Renal cortex interstitium (tissue), 15 donors: ENCODE measurements at places on chromosomes 16 and 17. TPM values are rescaled to one million over a fixed set of nuclear protein-coding genes. Genes with fewer than 3 reads are reported as not detected.

Gene CMTM2
- 0.39 TPM for polyA plus RNA-seq

Gene VWA3A
- polyA plus RNA-seq: 4.7 TPM

Gene CCDC43
- polyA plus RNA-seq: 37.8 TPM

Gene RGS9
- polyA plus RNA-seq: 14.1 TPM

Gene GJC1
- 29.1 TPM for polyA plus RNA-seq

Gene MT1H
- 4.5 TPM for polyA plus RNA-seq

Gene TP53TG3
- polyA plus RNA-seq: not detected

Gene TNFRSF13B
- not detected for polyA plus RNA-seq

Gene COL1A1
- 412 TPM for polyA plus RNA-seq

Gene GCGR
- polyA plus RNA-seq: 7.1 TPM

Gene SMIM22
- polyA plus RNA-seq: 9.0 TPM

Gene TNRC6C
- polyA plus RNA-seq: 14.0 TPM

Gene SCGB1C2
- polyA plus RNA-seq: not detected

Gene HBA2
- polyA plus RNA-seq: 1,661 TPM

Gene CCL16
- polyA plus RNA-seq: 0.20 TPM

Gene TEKT1
- 1.4 TPM for polyA plus RNA-seq

Gene CES1
- 3.7 TPM for polyA plus RNA-seq

Gene ATP2A3
- polyA plus RNA-seq: 5.2 TPM

Gene ANKFY1
- 54.7 TPM for polyA plus RNA-seq

Gene KRTAP2-3
- not detected for polyA plus RNA-seq

Gene RND2
- 4.0 TPM for polyA plus RNA-seq

Gene CTRB1
- not detected for polyA plus RNA-seq

Gene CRAMP1
- polyA plus RNA-seq: 21.2 TPM

Gene WWP2
- polyA plus RNA-seq: 55.1 TPM

Gene SLC12A3
- 49.8 TPM for polyA plus RNA-seq

Gene IRX5
- 6.0 TPM for polyA plus RNA-seq

Gene TERB1
- 0.20 TPM for polyA plus RNA-seq

Gene SPIRE2
- polyA plus RNA-seq: 12.2 TPM

Gene NLRC3
- polyA plus RNA-seq: 2.1 TPM

Gene SLC6A2
- 0.08 TPM for polyA plus RNA-seq

Gene CSH2
- polyA plus RNA-seq: 0.33 TPM

Gene CCR7
- polyA plus RNA-seq: 0.48 TPM

Gene FAAP100
- 27.0 TPM for polyA plus RNA-seq

Gene SP6
- 3.9 TPM for polyA plus RNA-seq

Gene MAP3K3
- 30.9 TPM for polyA plus RNA-seq

Gene KRT12
- not detected for polyA plus RNA-seq

Gene KRT31
- polyA plus RNA-seq: not detected

Gene PRSS21
- 0.30 TPM for polyA plus RNA-seq

Gene COQ9
- polyA plus RNA-seq: 108 TPM

Gene MAPK7
- 29.6 TPM for polyA plus RNA-seq

Gene GPR179
- 0.06 TPM for polyA plus RNA-seq

Gene MRPS34
- polyA plus RNA-seq: 74.7 TPM
